ENCODE measurements at places on chromosomes 5 and 9. TPM values are rescaled to one million over a fixed set of nuclear protein-coding genes. Genes with fewer than 3 reads are reported as not detected.

GRCh38 chr9:115593587-115594091 is 475.7 kb upstream of the TNC start:
- peak; percentile 62 for DNase-seq

DNA sequence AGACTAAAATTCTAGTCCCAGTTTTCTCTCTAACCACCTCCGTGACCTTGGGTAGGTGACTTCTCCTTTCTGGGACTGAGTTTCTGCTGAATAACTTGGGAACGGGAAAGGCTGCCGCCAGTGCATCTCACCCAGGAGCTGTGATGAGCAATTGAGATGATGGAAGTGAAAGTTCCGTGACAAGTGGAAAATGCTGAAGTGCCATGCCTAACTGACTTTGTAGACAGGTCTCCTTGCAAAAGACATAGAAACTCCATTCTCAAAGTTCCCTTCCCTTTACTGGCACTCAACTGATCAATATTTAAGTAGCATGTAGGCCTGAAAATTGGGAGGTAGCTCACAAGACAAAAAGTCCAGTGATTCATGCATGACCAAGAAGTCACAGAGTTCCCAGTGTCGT is 6.3 kb upstream of the ADAM19 start:
- no peak for DNase-seq

DNA sequence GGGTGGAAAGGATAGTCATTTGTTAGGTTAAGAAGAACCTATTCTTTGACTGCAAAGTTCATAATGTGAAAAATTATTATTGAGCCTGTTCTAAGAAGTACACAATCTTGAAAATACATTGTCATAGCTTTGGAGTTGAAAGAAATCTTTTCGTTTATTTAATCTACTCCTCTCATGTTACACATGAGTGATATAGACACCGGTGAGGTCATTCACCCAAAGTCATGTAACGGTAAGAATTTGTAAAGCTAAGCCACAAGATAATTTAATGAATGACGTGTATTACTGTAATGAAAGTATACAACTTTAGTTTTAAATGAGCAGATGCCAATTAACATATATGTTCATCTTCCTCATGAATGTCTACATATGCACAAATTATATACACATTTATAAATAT is 284.1 kb upstream of the PDE4D start:
- DNase-seq, result peak; percentile 1

The AGXT2 gene
- total RNA-seq, result not detected

DNA sequence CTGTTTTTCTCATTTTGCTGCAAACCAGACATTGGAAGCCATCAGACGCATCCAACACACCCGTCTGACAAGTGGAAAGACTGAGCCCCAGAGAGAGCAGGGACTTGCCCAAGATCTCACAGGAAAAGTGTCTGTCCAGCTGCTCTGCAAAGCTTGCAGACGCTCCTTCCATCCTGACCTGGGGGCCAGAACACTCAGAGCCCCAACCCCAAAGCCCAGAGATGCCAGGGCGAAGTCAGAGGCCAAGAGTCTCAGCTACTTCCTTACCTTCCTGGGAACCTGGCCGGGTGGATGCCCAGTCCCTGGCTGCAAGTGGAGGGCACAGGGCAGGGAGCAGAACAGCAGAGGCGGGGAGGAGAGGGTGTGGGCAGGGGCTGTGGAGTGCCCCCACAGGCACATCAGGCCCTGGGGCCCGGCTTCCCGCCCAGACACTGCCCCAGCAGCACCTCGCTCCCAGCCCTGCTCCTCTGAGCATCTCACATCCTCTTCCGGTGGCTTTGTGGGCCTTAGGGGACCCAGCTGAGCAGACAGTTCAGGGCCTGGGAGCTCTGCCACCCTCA is 9.7 kb upstream of the RALGDS start:
- no peak for DNase-seq

GRCh38 chr9:94802251-94802650 is 75.8 kb downstream of the AOPEP start:
- no peak for DNase-seq

The CNTFR gene
- not detected for total RNA-seq

Measured in HT1080 (cell line).